ENCODE measurements at places on chromosomes 11 and 22.

GRCh38 chr22:37186228-37186996 is 1.6 kb downstream of the C1QTNF6 start:
- no peak for DNase-seq

DNA sequence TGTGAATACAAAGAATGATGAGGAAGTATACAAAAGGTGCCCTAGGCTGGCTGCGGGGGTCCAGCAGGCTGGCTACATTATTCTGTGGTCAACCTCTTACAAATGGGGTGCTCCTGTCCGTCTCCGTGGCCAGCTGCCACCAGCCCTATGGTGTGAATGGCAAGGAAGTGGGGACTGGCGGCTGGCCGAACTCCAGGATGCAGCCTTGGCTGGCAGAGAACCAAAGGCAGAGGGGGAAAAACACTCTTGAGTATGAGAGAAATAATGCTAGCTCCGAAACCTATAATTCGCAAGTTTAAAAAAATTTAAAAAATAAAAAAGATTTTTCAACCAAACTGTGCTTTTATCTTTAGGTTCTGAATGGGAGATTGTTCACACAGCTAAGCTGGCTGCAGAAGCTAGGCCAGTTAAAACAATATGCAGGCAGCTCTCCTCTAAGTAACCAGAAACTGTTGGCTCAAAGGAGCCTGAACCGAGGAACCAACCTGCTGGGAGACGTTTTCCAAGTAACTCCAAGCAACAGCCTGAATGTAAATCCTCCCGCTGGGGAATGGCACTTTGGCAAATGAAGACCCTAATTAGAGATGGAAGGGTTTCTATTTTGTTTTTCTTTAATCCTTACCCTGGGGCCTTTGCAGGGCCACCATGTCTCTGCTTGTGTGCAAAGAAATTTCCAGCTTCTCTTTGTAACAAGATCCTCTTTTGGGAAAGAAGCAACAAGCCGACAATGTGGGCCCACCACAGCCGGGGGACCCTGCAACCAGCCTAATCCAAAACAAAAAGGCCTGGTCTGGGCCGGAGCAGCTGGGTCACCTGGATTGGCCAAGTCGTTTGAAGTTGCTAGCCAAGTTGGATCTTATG is 50.2 kb downstream of the C22orf31 start:
- DNase-seq: no peak

DNA sequence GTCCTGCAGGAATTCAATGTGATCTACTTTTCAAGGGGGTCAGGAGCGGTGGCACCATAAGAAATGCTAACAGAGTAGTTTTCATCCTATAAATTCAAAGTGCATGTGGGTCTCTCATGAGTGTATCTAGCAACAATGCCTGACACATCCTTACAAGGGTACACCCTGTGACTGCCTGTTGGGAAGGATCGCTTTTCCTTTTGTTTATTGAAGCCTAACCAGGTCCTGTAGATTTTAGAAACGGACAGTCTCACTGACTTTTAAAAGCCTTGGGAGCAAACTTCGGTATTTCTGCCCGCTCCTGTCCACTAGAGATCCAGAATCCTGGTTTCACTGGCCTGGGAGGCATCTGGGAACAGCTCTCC is 102.4 kb downstream of the MICAL2 start:
- DNase-seq: no peak

- no peak for DNase-seq
Measured at GRCh38 chr11:113148652-113149051, 165.7 kb upstream of the TTC12 start.
